ENCODE measurements at places on chromosomes 4 and X.

GRCh38 chr4:94461506-94461905 lies 9.8 kb downstream of the PDLIM5 start:
- no peak for DNase-seq

DNA sequence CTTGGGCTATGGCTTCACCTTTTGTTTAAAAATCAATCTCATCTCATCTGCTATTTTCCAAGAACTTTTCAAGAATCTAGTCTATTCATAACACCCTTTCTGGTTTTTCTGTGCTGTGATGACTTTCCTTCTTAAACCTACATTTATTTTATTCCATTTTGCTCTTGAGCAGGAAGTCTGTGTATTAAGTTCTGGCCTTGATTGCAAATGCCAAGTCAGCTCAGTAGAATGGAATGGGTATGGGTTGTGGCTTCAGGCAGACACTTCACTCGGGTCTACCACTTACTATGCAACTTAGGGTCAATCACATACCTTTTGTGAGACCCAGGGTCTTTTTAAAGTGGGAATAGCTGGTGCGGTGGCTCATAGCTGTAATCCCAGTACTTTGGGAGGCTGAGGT lies 522.3 kb downstream of the TRIML1 start:
- DNase-seq: no peak

- no peak for DNase-seq
These were observed 144.2 kb upstream of the RAPGEF2 start for GRCh38 chr4:158958489-158959270.

GRCh38 chr4:6446538-6447451 lies 25.6 kb downstream of the PPP2R2C start:
- no peak for DNase-seq

- DNase-seq: no peak
These were observed 122.9 kb downstream of the C4orf33 start for GRCh38 chr4:129218897-129219296.

- no peak for DNase-seq
These were observed 298.7 kb upstream of the CLNK start for GRCh38 chr4:10983268-10983667.

DNA sequence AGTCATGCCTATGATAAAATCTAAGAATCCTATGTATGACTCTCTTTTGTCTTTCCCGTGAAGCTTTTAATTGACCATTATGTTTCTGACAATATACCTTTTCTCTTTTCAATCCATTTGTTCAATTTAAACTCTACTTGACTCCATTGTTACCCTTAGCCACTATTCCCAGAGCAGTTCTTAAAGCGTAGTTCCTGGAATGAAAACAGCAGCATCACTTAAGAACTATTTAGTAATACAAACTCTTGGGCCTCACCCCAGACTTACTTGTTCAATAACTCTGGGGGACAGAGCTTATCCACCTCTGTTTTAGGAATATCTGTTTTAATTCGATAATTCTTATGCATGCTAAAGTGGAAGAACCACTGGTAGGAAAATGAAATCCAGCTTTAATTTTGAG lies 358.4 kb downstream of the PRR32 start:
- DNase-seq: no peak

DNA sequence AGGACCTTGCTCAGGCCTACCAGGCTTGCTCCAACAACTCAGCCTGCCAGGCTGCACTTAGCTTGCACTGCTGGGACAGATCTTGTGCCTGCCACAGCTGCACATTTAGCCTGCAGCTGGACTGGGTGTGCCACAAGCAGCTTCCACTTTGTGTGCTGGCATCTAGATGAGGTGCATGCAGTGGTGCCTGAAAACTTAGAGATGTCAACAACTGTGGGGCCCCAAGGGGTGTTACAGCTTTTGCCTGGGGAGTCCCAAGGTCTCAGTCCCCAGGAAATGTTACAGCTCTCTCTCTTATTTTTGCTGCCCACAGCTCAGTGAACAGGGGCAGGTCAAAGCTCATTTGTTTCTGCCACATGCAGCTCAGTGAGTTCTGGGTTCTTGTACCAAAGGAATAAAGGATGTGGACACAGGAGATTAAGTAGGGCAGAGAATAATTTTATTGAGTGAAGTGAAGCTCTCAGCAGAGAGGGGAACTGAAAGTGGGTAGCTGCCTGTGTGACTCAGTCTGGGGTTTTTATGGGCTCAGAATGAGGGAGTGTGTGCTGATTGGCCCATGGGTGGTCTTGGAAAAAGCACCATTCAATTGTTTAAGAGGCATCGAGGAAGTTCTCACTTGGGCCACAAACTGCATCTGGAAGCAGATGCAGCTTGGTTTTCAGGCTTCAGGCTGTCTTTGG lies 828.3 kb downstream of the TECRL start:
- DNase-seq: no peak

- no peak for DNase-seq
These were observed 58.5 kb downstream of the ARHGAP10 start for GRCh38 chr4:147790412-147790811.

DNA sequence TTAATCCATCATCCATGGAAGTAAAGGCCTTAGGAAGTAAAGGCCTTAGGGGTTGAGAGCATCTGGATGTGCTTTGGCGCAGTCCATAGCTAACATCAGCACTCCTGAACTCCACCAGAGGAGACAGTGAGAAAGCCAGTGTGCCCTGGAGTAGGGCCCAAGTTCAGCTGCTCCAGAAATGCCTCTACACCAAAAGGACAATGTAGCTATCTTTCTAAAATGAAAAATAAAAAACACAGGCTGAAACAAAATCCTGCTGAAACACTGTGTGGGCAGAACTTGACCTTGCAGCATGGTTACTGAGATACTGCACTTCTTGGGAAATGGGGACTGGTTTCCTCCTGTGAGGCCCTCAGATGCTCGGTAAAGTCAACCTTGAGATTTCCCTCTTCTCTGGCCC lies 29.3 kb downstream of the SH3RF1 start:
- DNase-seq: no peak

DNA sequence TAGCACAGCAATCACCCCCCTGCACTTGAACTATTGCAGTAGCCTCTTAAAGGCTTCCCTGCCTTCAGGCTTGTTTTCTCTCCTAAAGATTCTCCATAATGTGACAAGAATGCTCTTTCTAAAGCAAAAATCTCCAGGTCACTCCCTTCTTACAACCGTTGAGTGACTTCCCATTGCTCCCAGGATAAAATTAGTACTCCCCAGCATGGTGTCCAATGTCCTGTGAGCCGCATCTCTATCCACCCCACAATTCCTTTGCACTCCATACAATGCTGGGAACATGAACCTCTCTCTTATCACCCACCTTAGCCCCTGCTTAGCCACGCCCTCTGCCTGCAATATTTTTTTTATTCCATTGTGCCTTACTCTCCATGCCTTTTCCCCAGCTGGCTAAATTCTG lies 85.7 kb upstream of the SHISA3 start:
- DNase-seq: no peak

- no peak for DNase-seq
These were observed 10.2 kb upstream of the CDKN2AIP start for GRCh38 chr4:183434264-183434663.

- DNase-seq: no peak
These were observed 244.9 kb downstream of the NAP1L3 start for GRCh38 chrX:93428497-93428896.

DNA sequence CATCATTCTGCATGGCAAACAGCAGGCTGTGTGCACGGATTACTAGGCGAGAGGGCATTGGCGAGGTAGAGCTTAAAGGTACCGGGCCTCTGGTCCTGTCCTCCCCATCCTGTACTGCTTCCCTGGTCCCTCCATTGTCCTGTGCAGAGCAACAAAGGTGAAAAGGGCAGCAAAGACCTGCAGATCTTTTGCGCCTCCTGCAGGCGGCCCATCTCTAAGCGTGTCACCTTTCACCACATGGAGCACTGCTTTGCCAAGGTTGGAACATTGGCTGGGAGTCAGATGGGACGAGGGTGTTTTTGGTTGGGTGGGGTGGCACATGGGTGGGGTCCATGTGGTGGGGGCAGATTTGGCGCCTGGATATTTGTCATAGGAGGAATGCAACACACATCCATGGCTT lies 64.7 kb upstream of the UXT start:
- no peak for DNase-seq

Measured in inflammatory macrophage treated with lipopolysaccharide for 1 hour (primary cell).